ENCODE measurements at places on chromosomes 5 and 9.
A peak's percentile ranks its signal among the peaks of the same experiment; 100 is the strongest.

GRCh38 chr9:120868339-120868675 is 8.7 kb downstream of the PHF19 start:
- DNase-seq, result no peak

- no peak for DNase-seq
Measured at GRCh38 chr9:126292736-126293521, 33.7 kb upstream of the MVB12B start.

DNA sequence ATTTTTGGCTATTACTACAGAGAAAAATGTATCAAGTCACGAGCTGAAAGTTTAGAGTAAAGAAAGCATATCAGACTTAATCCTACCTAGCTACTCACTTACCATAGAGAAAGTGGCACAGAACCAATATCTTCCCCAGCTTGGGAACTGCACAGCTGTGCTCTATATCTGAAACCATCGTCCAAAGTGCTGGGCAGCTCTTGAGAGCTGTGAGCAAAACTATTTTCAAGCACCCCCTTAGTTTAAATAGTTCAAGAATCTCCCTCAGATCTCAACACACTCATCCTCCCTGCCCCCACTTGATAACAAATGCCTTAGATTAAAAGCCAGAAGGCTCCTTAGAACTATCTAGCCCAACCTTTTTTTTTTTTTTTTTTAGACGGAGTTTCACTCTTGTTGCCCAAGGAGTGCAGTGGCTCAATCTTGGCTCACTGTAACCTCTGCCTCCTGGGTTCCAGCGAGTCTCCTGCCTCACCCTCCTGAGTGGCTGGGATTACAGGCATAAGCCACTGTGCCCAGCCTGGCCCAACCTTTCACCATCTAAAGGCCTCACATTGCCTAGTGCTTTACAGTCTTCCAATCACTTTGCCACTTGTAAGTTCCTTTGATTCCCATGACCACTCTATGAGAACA is 94.2 kb upstream of the APC start:
- no peak for DNase-seq

DNA sequence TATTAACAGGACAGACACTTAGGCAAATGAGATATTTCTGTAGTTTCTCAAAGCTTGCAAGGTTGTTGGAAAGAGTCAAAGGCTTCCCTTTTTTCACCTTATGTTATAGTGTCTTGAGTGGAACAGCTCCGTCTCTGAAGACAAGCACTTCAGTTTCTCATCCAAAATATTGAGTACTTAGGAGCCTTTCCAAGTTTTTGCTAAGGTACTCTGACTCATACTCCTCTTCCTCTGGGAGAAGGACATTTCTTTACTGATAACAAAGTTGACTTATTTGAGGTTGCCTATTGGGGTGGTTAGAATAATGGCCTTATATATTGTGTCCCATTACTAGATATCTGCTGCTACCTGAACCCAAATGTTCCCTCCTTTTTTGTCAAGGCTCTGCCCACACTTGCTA is 869.6 kb downstream of the MAT2B start:
- no peak for DNase-seq

- no peak for DNase-seq
Measured at GRCh38 chr5:169563369-169563768, 20.2 kb upstream of the SPDL1 start.

DNA sequence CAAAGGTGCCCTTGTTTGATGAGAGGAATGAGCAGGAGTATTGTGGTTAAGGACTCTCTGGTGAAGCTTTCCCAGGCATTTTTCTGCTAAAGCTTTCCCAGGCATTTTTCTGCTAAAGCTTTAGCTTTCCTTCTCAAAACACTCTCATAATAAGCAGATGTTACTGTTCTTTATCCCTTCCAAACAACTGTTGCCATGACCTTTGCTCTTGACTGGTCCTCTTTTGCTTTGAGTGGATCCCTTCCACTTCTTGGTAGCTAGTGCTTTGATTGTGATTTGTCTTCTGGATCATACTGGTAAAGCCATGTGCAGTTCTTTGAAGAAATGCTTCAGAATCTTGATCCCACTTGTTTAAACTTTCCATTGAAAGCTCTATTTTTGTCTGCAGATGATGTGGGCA is 85.8 kb downstream of the GPBP1 start:
- DNase-seq, result no peak

GRCh38 chr9:14529629-14530028 is 163.6 kb downstream of the ZDHHC21 start:
- DNase-seq, result no peak

DNA sequence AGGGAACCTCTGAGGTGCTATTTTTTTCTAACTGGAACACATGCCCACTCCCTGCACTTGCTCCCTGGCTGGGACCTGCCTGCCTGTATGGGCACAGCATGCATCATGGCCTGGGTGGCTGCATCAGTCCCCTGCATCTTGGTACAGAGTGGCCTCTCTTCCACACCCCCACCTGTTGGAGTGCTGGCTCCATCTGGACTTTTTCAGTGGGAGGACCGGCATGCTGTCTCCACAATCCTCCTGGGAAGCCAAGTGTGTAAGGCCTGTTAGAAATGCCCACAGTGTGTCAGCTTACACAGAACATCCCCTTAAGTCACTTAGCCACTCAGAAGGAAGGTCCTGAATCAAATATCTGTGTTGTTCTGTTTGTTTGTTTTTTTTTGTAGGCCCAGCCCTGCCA is 102.9 kb downstream of the MARCHF3 start:
- DNase-seq, result no peak

DNA sequence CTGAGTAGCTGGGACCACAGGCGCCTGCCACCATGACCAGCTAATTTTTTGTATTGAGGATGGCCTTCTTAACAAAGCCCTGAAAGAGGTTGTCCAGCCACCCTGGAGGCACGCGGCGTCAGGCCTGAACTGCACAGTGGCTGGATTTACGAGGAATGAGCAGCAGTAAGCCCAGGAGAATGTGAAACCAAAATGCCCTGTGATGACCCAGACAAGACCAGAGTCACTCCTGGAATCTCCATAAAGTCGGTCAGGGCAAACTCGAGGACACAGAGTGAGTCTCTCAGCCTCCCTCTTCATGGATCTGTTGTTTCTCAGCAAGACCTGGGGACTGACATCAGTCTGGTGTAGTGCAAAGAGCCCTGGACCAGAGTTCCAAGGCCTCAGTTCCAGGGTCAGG is 53.2 kb upstream of the C5orf58 start:
- DNase-seq, result no peak

- peak; percentile 56 for DNase-seq
Measured at GRCh38 chr5:94793113-94793815, 174.8 kb downstream of the SLF1 start.

DNA sequence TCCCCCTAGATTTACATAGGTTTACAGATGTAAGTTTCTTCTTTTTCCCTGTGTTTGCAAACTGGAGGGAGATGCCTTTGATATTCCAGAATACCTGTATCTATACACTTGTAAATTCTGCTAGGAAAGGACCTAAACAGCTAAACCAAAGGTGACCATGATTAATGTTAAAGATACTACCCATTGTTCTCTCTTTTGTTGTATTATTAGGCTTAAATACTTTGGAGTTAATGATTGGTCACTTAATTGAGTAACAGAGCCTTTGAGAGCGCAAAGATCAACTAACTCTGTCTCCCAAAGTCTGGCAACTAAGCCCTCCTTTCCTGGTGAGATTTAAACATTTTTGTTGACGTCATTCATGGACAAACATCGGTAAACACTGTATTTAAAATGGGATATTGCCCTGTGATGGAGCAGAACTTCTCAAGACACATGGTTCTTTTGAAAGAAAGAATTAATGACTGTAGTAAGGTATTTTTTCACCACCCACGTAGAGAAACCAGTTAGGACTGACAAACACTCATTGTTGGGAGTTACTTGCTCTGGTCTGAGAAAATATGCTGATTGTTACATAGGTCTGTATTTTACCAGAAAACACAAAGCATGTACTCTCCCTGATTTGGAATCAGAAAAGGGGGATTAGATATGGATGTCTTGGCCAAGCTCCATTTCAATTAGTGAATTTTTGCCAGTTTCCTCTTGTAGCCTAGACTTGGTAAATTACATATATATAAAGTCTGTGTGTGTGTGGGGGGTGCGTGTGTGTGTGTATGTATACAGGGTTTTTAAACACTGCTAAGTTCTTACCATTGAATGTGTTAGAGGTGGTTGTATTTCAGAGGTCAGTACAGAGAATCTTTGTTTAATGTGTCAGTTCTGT is 4.6 kb downstream of the VCAN start:
- DNase-seq, result no peak
